GM12891 (cell line): ENCODE measurements at places on chromosomes 4 and X.

DNA sequence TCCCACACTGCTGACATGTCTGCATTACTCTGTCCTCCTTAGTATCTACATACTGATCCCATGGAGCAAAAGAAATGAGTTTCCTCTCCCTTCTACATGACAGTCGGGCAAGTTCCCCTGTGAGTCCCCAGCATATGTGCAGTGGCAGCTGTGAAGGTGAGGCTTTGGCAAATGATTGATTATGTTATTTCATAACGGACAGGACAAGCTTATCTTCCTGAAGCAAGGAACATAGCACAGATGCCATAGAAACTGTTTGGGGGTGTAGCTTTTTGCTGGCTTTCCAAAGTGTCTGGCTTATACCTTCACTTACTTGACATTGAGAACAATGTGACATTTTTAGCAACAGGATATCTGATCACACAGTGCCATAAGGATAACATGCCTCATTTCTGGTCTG, 136.8 kb upstream of the PDLIM3 start:
- DNase-seq: no peak

GRCh38 chr4:45283352-45283751, 557.0 kb upstream of the GNPDA2 start:
- no peak for DNase-seq

DNA sequence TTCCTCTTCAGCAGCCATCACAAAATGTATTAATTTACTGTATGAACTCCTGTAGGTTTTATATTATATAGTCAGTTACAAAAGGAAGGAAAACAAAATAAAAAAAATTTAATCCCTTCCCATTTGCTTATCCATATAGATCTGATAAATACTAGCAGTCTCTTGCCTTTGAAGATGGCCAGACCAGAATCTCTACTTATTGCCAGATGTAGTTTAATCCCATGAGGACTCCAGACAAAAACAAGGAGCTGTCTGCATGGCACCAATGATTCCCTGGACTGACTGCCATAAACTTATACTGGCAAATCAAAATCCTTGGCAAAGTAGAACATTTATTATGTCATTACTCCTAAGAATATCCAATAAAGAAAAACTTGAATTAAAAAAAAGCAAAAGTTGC, 223.3 kb upstream of the MAB21L2 start:
- DNase-seq: no peak

GRCh38 chrX:107530141-107530540, 80.7 kb downstream of the FRMPD3 start:
- DNase-seq: no peak

GRCh38 chr4:156642161-156642560, 329.4 kb downstream of the PDGFC start:
- no peak for DNase-seq

DNA sequence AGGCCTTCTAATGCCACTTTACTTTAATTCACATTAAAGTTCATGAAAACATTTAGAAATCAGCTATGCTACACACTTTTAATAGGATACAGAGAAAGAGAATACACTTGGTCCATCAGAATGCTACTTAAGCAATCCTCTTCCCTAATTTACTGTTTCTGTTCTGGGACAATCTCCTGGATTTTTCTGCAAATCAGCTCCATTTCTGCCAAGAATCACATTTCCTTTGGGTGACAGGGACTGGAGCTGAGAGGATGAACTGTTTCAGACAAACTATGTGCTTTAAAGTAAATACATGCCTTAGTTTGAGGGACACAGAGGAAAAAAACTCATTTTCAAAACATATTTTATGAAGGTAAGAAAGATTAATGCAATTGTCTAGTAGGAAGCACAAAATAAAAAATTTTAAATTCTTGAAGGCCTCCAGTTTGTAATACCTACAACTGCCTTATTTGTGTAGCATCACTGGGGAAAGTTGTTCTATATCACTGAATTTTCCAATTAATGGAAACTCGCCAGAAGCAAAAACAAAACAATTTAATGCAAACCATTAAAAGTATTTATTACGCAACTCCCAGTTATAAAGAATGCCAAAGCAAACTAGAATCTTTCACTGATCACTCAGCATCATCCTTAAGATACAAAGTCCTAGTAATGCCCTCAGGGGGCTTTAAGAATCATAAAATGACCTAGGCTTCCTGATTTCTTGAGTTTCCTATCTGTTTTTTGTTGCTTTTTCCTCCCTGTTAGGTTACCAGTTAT, 36.3 kb downstream of the BCLAF3 start:
- DNase-seq: no peak

DNA sequence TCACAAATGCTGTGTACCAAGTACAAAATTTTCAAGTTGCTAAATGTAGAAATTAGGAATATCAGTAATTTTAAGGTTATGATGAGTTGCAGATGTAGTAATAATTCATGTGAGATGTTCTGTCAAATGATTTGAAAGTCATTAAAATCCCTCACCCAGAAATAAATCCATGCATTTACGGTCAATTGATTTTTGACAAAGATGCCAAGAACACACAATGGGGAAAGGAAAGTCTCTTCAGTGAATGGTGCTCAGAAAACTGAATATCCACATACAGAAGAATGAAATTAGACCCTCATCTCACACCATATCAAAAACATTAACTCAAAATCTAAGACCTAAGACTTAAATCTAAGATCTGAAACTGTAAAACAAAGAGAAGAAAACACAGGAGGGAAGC, 12.9 kb upstream of the BMPR1B start:
- no peak for DNase-seq

- no peak for DNase-seq
Measured at GRCh38 chr4:98482503-98482846, 175.9 kb downstream of the TSPAN5 start.

- DNase-seq: no peak
Measured at GRCh38 chr4:43049326-43049725, 156.8 kb downstream of the GRXCR1 start.

- DNase-seq: peak; percentile 59
Measured at GRCh38 chr4:146521541-146522097, at the start of gene SLC10A7. Gene SLC10A7, minus strand, starts transcription at chr4:146521940. Its CDS starts 223 bp downstream, at chr4:146521717.

- DNase-seq: no peak
Measured at GRCh38 chr4:13007802-13008470, 476.2 kb downstream of the RAB28 start.

DNA sequence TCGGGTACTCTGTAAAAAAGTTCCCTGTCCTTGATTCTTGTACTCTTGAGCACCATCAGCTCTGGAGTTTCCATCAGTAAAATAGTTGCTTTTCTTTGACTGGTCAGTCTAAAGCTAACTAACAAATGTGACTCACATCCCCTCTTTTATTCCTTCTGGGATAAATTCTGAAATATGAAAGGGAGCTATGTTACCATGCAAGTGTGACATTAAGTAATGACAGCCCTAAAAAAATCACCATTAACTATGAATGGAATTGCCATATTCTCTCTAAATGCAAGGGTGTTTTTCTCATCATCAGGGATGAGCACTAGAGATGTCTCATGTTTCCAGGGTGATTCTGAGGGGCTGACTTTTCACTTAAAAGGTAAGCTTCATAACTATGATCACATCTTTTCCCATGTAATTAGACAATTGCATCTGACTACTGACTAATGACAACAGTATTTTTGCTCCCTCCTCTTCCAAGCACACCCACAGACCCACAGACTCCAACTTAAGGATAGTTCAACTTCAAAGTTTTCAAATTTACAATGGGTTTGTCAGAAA, 26.9 kb upstream of the RASGEF1B start:
- no peak for DNase-seq

DNA sequence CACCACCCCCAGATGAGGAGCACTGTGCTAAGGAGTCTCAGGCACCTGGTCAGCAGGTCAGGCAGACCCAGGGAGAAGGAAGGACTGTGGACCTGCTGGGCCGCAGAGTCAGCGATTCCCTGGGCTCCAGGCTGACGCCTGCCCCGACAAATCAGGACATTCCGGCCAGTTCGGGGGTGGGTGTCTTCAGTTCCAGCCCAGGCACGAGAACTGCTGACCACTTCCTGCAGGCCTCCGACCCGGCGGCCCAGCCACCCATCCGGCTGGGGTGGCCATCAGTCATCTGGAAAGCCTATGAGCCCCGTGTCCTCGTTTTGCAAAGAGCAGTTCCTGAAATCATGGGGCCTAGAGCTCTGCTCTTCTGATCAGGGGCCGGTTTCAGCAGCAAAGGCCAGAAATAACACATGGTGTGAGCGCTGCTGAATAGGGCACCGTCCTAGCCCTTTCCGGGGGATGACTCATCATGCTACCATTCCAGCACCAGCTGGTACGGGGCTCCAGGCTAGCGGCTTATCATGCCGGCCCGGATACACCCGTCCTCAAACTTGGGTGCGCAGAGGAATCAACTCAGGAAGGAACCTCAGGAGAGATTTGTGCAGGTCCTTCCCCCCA, 7.8 kb upstream of the SH3TC1 start:
- no peak for DNase-seq

GRCh38 chrX:43656005-43656494, at the start of gene MAOA:
Gene MAOA, plus strand, starts transcription at chrX:43656299. Its CDS starts 43 bp downstream, at chrX:43656342.
- no peak for DNase-seq

- DNase-seq: no peak
Measured at GRCh38 chr4:8016527-8016926, 76.9 kb upstream of the AFAP1 start.

DNA sequence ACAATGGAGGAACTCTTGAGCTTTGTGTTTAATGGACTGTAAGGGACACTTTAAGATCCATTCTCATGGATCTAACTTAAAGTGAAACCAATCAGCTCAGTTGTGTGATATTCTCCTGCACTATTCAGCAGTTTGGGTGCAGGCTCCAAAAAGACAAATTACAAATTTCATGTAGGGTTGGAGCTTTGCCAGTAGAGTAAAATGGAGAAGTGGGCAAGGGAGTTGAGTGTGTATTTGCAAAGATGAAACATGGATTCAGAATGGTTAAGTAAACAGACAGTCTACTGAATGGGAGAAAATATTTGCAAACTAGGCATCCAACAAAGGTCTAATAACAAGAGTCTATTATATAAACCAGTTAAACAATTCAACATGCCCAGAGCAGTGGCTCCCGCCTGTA, 21.2 kb upstream of the MID2 start:
- no peak for DNase-seq

GRCh38 chr4:76192236-76192635, 21.4 kb downstream of the SCARB2 start:
- no peak for DNase-seq
